8988T (cell line): ENCODE measurements at places on chromosomes 11 and 22.

DNA sequence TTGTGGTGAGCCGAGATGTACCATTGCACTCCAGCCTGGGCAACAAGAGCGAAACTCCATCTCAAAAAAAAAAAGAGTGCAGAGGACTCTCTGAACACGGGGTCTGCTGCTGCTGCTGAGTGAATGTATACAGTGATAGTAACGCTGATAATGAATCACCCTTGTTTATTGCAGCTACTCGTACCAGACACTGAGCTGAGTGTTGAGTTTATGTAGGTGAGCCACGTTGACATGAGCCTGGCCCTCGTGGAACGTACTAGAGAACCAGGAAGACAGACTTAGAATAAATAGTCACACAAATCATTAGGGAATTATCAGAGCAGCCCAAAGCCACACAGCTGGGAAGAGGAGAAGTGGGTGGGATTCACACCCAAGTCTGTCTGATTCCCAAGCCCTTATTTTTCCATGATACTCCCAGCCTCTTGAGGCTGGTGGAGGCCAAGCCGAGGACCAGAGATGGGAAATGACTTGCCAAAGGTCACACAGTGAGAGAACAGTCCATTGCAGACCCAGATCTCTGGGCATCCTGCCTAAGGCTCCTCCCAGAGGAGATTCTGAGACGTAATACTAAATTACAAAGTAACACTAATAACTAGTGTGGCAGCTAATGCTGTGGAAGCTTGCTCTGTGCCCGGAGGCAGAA lies 34.8 kb downstream of the MB start:
- DNase-seq = no peak

DNA sequence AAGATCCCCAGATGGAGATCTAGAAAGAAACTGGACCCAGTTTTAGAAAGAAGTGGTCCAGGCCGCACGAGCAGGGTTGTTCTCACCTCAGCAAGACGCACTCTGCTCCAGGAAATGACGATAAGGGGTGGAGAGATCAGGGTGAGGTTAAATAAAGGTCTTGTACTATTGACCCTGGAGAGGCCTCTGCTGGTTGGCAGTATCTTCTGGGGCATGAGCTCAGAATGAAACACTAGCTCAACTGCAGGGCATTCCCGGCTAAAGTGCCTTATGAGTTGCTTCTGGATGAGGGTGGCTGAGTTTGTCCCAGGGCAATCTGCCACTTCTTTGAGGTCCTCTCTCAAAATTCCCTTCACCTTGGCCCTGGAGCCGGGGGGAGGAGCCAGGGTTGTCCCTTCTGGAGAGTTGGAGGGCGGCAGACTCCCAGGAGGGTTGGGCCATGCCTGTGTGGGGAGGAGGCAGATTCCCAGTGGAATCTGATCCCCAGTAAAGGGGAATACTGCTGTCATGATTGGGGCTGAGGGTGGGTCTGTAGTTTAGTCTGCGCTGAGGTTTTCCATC lies 10.9 kb downstream of the USP2 start:
- no peak for DNase-seq

DNA sequence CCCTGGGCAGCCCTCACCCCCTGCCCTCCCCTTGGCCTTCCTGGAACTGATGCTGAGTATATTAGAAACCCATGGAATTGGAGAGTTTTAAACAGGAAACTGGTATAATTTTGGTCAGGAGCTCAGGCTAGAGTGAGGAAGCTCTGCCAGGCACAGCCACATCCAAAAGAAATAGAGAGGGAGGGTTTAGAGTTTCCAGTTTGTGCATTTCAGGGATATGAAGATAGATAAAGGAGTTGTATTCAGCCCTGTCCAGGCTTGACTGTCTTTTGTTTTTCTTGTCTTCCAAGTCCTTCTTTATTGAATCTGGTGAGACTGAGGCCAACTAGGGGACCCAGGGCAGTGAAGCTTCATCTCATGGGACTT lies 71.8 kb downstream of the TSPAN18 start:
- DNase-seq = no peak

DNA sequence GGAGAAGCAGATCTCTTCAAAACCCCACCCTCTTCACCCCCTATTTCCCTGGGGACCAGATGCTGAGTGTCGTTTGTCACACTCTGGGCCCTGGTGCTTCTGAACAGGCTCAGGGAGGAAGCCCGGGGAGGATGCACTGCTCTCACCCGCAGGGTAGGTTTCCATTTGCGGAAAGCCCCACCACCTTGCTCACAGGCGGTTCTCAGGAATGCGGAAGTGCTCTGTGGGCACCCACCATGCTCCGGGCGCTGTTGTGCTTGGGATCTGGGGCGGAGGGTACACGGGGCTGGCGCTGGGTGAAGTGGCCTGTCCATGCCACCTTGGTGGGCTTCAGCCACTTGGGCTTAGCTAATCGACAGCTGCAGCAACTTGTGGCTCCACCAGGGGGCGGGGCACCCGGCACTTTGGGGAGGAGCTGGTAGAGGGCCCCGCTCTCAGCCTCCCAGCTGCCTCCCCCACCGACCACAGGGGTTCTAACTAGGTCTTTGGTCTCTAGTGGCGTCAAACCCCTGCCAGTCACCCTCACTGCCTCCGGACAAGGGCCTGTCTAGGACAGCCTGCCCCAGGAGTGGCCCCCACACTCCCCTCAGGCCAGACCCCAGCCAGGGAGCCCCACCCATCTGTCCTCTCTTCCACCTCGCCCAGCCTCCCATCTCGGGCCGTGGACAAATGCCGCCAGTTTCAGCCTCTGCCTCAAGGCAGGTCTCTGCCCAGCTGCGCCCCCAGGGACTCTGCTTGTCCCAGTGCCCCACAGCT lies 7.4 kb downstream of the NDUFV1 start:
- no peak for DNase-seq

DNA sequence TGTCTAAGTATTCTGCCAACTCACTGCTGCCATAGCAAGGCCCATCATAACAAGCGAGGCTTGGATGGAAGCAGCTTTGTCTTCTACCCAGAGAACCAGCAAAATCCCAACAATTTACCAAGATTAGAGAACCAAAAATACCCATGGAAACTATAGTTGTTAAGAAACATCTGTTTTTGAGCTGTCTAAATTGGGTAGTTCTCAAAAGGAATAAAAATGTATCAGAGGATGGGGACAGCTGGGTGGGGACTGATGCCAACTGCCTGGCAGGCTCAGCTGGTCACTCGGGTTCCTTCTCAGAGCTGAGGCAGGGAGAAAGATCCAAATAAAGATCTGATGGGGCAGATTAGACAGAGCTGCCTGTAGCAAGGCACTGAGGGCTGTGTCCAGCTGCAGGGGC lies 85.9 kb upstream of the GRK3 start:
- no peak for DNase-seq

GRCh38 chr11:3710485-3711259 lies 39.5 kb upstream of the CHRNA10 start:
- DNase-seq = no peak

DNA sequence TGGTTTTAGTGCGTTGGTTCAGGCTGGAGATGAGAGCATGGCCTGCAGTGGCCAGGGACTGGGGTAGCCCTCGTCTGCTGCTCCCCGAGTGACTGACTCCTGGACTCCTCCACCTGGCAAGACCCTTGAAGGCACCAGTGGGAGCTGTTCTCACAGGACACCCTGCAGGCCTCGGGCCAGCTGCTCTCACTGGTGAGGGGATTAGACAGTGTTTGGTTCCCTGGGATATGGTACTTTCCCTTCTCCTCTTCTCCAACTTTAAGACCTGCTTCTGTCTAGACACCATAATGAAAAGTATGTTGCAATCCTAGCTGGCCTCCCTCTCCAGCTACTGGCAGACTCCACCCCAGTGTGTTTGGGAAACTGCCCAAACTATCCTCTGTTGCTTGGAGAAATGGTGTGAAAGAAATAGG lies 168.8 kb upstream of the CADM1 start:
- no peak for DNase-seq

DNA sequence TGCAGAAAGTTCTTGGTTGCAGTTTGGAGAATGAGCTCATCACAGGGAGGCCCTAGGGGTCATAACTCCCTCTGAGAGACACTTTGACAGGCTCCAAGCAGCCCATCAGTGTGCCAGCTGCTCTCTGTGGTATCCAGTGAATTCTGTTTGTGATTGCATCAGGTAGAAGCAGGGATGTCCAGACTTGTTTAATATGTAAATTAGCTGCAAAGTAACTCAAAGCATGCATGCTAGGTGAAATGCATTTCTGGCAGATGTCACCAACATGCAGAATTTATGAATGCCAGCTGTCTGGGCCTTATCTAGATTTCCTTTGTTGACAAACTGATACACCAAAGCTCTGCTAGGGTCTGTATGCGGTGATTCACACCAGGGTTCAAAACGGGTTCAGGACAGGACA lies 123.6 kb upstream of the MTNR1B start:
- no peak for DNase-seq

DNA sequence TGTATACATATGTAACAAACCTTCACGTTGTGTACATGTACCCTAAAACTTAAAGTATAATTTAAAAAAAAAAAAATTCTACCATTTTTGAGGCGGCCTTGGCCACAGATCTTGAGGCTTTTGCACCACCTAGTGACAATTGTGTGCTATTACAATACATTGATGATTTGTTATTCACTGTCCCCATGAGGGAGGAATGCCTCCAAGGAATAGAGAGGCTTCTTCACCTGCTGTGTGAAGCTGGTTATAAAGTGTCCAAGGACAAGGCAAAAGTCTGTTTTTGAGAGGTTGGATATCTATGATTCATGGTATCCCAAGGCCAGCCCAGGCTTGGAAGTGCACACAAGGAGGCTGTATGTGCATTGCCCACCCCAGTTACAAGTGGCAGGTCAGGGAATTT lies 30.7 kb downstream of the SLC22A25 start:
- DNase-seq = no peak

DNA sequence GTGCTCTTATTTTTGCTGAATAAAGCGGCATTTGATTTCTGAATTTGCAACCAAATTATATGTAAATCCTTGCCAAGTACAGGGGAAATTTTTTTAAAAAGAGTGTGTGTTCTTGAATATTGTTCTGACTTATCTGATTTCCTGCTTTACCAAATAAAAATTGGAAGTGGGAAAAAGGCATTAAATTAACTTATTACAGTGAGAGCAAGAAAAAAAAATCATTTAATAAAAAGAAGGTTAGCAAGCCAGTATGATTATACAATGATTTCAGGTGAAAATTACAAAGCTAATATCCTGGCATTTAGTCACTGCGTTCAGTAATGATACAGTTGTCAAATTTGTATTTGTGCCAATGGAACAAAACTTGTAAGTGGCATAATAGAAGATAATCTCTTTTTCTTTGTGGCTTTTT lies 82.1 kb upstream of the PPARA start:
- DNase-seq = no peak

DNA sequence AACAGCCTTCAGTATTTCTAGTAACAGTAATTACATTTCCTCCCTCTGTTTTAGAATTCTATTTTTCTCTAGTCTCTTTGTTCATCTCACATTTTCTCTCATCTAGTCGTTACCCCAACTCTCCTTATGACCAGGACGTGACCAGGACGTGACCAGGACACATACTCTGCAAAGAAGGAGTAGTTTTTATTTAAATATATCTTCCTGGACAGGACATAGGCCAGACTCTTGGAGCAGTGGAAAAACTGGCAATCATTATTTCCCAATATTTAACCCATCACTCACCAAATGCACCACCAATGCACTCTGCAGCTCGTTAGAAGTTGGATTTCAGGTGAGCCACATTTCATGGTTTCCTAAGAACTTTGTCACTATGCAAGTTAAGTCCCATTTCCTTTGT lies 40.3 kb upstream of the POGLUT3 start:
- DNase-seq = no peak

GRCh38 chr11:114174712-114175495 lies 115.4 kb downstream of the ZBTB16 start:
- no peak for DNase-seq

- no peak for DNase-seq
Observed at GRCh38 chr11:70796648-70797227, 398.4 kb downstream of the CTTN start.

- no peak for DNase-seq
Observed at GRCh38 chr11:60265373-60266214, 14.9 kb upstream of the MS4A4A start.

- no peak for DNase-seq
Observed at GRCh38 chr11:93123351-93123898, 74.4 kb downstream of the SLC36A4 start.

GRCh38 chr22:25829808-25830777 lies 88.1 kb downstream of the MYO18B start:
- no peak for DNase-seq

DNA sequence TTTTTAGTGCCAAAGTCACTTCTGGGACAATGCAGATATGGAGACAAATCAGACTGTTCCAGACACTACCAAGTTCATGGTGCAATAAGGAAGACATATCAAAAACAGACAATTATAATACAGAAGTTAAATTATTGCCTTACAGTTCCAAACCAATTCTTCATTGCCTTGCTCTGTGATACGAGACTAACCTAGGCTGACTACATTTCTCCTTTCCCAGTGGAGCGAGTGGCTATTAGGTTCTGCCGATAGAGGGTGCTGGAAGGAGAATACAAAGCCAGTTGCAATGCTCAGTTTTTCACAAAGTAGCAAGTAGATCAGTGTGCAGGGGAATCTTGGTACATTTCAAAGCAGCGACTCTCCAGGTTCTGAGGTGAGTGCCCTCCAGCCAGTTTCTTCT lies 67.8 kb downstream of the FAM168A start:
- no peak for DNase-seq

- no peak for DNase-seq
Observed at GRCh38 chr11:70494559-70495350, 96.4 kb downstream of the CTTN start.

GRCh38 chr11:15223318-15223717 lies 108.6 kb downstream of the INSC start:
- DNase-seq = no peak

DNA sequence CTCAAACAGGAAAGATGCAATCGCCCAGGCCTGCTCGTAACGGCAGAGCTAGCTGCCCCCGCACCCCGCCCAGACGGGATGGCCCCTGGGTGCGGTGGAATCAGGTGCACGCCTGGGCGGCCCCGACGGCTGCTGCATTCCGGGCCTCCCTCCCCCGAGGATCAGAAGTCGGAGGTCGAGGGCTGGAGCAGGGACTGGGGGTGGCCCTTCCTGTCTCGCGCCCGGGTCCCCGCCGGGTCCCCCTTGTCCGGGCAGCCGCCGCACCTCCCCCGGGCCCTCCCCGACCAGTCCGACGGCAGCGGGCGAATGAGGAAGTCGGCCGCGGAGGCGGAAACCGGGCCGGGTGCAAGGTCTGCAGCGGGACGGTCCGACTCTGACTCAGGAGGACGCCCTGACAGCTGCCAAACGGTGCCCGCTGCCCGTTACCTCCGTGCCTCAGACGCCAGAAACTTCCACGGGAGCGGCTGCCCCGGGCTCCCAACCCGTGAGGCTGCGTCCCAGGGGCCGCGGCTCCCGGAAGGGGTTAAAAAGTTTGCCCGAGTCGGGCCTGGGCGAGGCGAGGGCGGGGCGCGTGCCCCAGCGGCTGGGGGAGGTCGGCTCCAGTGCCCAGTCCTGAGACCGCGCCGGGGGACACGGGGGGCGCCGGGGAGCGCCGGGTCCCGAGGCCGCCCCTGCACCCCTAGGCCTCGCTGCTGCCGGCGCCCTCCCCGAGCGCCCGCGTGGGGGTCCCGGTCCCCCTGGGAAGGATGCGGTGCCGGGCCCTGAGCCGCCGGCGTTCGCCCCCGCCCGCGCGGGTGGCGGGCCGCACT lies 663 bp downstream of the MYH9 start:
- no peak for DNase-seq
